ENCODE measurements at places on chromosomes 1 and 21. TPM values are rescaled to one million over a fixed set of nuclear protein-coding genes. Genes with fewer than 3 reads are reported as not detected.

The OLFML2B gene
- polyA plus RNA-seq = 16.6 TPM

The LCA5L gene
- polyA plus RNA-seq = 3.9 TPM

The HORMAD1 gene
- polyA plus RNA-seq = 0.17 TPM

The OPTC gene
- not detected for polyA plus RNA-seq

The MYBPH gene
- not detected for polyA plus RNA-seq

The RGS13 gene
- 4.8 TPM for polyA plus RNA-seq

The OR2G3 gene
- polyA plus RNA-seq = not detected

The LRRIQ3 gene
- 1.8 TPM for polyA plus RNA-seq

The WNT9A gene
- polyA plus RNA-seq = 2.9 TPM

- no peak for DNase-seq
Measured at GRCh38 chr1:104291156-104291555, 541.5 kb downstream of the AMY1C start.

DNA sequence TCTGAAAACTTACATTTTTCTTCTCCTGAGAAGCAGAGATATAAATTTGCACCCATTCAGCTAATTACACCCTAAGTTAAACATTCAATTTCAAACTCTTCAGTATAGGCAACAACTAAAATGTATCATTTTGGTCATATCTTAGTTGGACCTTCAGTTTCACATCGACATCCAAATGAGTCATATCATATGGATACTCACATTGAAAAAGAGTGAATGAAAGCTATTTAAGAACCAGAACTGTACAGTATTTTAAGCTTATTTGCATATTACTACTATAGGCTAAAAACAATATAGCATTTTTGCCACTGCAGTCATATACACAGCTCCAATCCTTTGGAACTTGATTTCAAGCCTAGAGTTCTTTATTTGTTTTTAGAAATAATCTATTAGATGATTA lies 33.6 kb downstream of the USP25 start:
- DNase-seq = no peak

DNA sequence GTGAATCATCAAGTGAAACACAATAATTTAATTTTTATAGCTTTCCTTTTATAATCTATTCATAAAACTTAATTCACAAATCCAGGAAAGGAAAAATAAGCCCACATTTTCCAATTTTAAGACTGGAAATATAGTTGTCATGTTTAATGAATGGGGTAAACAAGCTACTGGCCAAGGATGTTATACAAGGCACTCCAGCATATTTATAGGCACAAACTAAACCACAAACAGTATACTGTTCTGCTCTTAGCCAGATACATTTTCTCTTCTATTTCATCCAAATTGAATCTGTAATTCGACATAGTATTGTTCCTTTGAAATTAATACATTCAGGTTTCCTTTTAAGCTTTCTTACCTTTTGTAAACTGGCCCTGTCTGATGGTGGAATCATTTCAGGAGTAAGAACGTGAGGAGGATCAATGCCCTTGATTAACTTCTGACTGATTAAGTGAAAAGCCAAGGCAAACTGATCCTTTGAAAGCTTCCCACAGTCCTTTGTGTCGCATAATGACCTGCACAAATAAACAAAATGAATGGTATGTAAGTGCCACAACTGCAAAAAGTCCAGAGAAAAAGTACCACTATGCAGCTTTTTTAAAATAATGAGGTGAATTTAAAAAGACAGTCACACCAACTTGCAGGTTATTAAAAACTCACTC lies 74.4 kb downstream of the EPS15 start:
- no peak for DNase-seq

- no peak for DNase-seq
Measured at GRCh38 chr1:181077576-181078242, 10.8 kb upstream of the IER5 start.

GRCh38 chr1:56931686-56932085 lies 34.1 kb downstream of the C8B start:
- no peak for DNase-seq

GRCh38 chr1:37472994-37473393 lies 1.4 kb upstream of the ZC3H12A start:
- DNase-seq = no peak

- DNase-seq = no peak
Measured at GRCh38 chr1:228512781-228513198, 25.6 kb downstream of the RNF187 start.

DNA sequence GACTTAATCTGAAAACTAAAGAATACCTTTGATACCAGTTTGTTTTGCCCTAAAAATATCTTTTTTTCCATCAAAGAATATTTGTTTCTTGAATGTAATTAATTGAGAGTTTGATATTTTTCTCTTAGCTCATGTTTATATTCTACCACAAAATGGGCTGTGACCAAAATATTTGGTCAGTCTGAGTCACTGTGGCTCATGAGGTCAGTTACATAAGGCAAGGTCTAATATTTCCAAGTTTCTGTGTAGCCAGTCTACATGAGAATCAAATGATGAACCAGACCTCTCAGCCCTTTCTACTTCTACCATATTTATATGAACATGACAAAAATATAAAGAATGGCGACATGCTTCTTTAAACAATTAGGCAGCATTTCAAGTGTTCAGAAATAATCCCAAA lies 83.0 kb upstream of the IVNS1ABP start:
- DNase-seq = no peak

- peak; percentile 85 for DNase-seq
Measured at GRCh38 chr1:201171063-201172036, 17.1 kb upstream of the TMEM9 start.

- no peak for DNase-seq
Measured at GRCh38 chr1:3689138-3689750, 36.9 kb downstream of the TP73 start.

GRCh38 chr1:240099748-240100147 lies 8.1 kb downstream of the FMN2 start:
- DNase-seq = no peak

GRCh38 chr1:16239972-16240491 lies 3.0 kb upstream of the CPLANE2 start:
- no peak for DNase-seq

GRCh38 chr1:68384872-68385411 lies 64.8 kb downstream of the RPE65 start:
- no peak for DNase-seq

DNA sequence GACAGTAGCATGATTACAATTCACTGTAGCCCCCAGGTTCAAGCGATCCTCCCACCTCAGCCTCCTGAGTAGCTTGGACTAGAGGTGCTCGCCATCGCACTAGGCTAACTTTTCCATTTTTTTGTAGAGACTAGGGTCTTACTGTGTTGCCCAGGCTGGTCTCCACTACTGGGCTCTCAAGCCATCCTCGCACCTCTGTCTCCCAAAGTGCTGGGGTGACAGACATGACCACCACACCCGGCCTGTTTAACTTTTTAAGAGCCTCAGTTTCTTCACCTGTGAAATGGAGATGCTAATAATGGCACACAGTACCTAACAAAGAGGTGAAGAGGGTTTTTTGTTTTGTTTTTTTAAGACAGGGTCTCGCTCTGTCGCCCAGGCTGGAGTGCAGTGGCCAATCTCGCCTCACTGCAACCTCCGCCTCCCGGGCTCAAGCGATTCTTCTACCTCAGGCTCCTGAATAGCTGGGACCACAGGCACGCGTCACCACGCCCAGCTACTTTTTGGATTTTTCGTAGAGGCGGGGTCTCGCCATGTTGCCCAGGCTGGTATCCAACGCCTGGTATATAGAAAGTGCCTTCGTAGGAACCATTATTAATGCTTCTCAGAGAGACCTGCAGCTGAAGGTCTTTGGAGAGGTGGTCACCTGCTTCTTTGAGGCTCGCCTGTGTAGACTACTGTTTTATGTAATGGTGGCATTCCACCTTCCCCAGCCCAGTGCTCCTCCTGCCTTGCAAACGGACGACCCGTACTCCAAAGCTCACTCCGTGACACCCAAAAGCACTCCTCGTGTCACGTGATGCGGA lies 567 bp downstream of the PMVK start:
- no peak for DNase-seq

DNA sequence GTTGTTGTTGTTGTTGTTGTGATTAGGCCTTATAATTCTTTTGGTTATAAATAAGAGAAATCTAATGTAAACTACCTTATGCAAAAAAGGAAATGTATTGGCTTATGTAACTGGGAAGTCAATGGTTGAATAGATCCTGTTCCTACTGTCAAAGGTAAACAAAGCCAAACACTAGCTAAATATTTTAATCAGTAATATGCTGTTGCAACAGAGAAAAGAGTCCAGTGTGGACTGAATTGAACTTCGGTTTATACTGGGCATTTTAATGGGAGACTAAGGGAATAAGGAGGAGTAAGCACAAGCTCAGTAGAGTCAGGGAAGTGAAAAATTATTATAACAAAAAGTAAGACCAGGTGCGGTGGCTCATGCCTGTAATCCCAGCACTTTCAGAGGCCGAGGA lies 15.4 kb downstream of the MSH4 start:
- no peak for DNase-seq

DNA sequence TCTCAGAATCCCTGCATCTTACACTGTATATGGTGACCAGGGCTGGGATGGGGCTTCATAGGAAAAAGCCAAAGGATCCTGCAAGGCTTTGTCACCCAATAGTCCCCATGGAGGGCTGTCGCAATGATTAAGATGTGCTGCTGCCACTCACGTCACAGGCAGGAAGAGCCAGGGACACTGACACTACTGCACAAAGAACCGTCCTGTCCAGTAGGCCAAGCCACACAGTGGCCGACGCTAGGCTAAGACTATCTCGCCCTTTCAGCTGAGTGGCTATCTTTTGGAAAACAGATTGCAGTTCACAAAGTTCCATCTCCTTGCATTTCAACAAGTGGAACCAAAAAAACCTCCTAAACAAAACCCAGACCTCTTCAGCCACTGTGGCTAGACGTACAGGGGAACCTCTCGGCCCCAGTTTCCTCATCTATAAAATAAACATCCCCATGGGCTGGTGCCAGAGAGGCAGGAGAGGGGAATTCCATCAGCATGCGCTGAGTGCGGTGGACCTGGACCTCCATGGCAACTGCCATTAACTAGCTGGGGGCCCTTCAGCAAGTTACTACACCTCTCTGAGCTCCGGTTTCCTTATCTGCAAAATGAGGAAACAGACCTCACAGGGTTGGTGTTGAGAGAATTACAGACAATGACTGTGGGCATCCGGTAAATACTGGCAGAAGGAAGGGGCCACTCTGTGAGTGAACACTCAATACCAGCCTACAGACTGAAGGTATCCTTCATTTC lies 8.7 kb downstream of the CAPZB start:
- DNase-seq = peak; percentile 46

DNA sequence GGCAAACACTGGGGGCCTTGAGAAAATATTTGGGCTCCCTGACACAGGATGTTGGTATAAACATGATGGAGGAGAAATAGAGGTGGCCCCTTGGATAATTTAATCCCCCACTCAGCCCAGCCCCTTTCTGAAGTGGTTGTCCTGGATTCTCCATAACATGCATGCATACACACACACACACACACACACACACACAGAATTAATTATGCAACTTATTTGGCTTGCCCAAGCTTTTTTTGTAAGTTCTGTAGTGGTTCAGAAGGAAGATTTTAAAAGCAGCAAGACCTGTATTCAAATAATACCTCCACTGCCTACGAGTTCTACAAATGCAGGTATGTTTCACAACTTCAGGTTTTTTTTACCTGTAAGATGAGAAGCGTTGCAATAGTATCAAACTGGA lies 15.0 kb downstream of the ATF3 start:
- DNase-seq = no peak

GRCh38 chr1:207328004-207328403 lies 6.5 kb downstream of the CD55 start:
- no peak for DNase-seq

GRCh38 chr1:24400065-24400464 lies 13.5 kb downstream of the STPG1 start:
- no peak for DNase-seq

DNA sequence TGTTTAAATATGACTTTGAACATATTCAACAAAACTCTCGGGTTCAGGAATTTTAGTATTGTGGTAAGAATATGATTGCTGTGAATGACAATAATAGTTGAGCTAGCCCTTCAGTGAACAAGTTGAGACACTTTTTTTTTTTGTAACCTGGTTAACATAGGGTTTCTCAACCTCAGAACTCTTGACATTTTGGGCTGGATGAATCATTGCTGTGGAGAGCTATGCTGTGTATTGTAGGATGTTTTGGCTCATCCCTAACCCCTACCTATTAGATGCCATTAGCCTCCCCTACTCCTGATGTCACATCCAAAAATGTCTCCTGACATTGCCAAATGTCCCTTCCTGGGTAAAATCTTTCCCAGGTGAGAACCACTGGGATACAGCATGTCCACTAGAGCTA lies 113.7 kb downstream of the RUNX1 start:
- no peak for DNase-seq

- DNase-seq = no peak
Measured at GRCh38 chr1:226661965-226662364, 77.1 kb downstream of the ITPKB start.

DNA sequence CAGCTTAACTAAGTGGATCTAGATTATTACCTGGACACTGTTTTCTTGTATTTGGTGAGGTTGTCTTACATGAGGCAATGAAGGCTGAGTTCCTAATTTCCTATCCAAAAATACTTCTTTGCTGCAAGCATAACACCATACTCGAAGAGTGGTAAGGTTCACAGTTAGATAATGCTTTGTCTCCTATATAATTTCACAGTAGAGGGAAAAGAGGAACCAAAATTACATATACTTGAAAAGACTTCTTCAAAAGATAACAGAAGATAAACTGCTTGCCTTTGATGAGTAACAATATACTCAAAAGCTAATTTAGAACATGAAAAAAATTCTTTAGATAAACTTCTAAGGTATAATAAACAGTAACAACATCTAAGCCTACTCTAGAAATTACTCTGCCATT lies 20.4 kb downstream of the USP33 start:
- DNase-seq = no peak

DNA sequence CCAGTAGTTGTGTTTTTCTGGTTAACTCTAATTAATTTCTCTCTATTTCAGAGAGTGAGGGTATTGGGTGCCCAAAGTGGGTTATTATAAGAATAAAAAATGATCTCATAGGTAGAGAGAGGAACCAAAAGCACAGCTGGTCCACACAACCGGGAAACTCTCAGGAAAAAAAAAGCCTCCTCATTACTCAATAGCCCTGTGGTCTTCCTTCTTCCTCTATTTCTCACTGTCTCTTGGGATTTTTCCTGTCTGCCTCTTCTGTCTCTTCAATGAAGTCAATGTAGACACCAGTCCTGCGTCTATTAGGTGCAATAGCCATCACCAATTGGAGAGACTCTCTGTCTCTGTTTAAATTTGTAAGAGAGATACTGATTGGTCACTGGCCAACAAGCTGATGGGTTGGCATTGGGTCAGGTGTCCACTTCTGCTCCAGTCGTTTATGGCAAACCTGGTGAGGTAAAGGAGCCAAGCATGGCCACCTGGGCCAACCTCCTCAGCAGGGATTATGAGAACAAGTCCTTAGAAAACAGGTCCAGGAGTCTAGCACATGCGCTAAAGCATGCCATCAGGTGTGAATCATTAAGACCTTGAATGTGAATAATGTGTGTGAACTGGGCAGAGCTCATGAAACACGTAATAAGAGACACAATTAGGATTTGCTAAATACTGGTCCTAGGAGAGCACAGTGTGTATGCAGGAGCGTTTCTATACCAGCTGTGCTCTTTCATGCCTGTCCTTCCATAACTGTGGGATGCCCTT lies 443.0 kb upstream of the RUNX1 start:
- DNase-seq = no peak

- no peak for DNase-seq
Measured at GRCh38 chr21:25343774-25344545, 263.3 kb downstream of the MRPL39 start.

Data from left lung (tissue), 14 donors.